HAP-1 (cell line): ENCODE measurements at places on chromosomes 11 and 22.

DNA sequence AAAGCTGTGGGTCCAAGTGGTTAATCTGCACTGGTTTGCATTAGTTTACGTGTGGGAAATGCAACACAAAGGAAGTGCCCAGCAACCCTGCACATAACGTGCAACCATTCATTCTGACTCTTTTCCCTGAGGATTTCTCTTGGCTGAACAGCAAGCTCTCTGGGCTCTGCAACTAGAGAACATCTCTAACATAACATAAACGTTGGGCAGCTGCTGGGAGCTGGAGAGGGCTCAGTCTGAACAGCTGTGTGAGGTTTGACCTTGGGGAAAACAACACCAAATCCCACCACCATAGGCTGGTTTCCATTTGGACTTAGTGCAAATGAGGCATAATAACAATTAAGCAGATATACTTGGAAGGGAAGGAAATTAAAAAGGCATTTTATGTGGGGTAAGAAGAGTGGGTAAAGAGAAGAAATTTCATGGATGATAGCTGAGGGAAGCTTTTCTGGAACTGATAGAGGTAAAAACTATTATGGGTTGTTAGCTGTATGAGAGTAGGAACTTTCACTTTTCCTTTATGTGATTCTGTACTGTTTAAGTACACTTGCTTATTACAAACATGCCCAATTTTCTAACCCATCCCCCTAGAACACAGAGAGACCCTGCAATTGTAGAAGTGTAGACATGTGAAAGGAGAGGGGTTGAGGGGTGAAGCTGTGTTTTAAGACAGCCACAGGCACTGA, 76.2 kb downstream of the SNX19 start:
- DNase-seq: no peak

DNA sequence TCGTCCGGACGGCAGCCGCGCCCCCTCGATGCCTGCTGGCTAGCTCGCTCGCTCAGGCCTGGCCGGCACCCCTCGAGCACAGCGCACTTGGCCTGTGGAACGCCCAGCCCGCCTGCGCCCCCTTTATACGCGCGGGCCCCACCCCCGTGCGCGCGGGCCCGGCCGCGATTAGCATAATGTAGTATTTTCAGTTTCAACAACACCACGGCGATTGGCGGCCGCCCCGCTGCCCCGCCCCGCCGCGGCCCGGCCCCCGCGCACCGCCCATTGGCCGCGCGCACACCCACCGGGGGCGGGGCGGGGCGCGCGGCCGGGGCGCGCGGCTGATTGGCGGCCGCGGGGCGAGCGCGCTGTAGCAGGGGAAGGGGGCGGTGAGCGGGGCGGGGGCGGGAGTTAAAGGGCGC, at the start of gene CDKN1C:
Gene CDKN1C (minus strand): TSS at position 98 of the 404 bp plus-strand sequence. CDS start 319 bp downstream, outside the sequence.
- peak; percentile 73 for DNase-seq

DNA sequence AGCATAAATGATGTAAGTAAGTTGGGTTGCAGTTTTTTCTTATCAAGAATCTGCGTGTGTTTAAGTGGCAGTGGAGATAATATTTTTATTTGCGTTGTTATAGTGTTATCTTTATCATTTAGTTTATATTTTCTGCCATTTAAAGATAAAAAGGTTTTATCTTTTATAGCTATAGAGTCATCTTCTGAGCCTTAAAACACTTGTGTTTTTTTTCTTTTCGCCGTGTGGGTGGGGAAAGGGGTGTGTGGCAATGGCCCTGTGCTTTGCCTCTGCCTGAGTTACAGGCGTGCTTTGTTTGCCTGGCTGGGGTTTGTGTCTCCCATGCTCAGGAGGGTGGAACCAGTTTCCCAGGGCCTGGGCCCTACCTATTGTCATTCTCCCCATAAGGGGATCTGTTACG, 16.2 kb downstream of the ARHGEF12 start:
- no peak for DNase-seq

DNA sequence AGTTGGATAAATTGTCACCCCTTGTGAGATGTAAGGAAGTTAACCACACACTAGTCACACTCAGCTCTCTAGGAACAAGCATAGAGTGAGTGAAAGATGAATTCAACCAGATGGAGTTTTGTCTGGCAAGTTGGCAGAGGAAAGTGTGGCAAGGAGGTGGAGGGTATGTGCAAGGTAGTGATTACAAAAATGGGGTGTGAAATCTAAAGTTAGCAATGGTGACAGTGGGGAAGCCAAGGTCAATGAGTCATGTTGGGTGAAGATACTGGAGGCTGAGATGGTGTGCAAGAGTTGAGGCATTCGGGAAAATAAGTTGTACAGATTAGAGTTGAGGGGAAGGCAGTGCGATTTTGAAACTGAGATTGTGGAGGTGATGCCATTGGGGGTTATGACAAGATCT, 33.7 kb downstream of the MRGPRX2 start:
- DNase-seq: no peak

- DNase-seq: peak; percentile 76
Observed at GRCh38 chr11:44797886-44798606, 71.3 kb downstream of the TSPAN18 start.

DNA sequence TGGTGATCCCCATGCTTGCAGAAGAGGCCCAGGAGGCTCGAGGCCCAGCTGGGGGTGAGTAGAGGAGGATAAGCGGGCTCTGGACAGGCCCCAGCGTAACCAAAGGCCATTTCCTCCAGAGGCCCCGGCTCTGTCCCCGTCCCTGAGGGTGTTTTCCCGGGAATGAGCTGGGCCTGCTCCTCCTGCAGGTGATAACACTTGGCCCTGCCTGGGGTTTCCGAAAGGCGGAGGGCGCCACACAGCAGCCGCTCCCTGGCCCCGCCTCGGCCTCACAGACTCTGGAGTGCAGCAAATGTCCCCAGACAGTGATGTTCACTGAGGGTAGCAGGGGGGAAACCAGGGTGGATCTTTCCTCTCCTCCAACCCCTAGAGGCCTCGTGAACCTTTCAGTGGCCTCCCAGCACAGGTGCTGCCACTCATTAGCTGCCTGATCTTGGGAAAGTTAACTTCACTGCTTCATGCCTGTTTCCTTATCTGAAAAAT, 10.5 kb upstream of the MGAT3 start:
- no peak for DNase-seq
